Stimulated activated CD4-positive, alpha-beta T cell treated with anti-CD3 and anti-CD28 coated beads, Interleukin-2, amount 100 ng/mL, for 24 hours (primary cell): ENCODE measurements at places on chromosomes 13 and 19.

DNA sequence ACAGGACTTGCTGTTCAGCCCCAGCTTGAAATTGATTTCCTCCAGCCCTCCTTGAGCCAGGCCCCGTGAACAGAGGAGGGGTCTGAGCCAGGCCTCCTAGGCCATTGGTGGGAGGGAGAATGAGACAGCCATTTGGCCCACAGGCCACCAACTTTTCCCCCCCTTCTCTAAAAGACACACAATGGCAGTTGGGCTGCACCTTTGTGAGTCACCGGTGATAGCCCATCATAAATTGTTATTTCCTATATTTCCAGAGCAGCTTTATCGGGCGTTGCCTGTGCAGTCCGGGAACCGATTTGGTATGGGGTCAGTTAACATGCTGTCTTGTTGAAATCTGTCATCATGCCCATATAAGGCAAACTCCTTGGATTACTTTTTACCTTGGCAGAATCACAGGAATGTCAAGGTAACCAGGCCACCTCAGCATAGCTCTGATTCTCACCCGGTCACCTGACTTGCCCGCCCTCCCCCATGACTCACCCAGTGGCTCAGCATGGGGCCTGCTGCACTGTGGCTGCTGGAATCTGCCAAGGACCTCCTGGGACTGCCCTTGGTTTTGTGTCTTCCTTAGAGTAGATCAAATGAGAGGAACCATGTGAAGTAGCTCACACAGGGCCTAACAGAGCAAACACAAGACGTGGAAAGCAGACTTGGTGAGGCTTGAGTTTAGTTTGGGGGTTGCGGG is 36.1 kb downstream of the ACTN4 start:
- peak; percentile 50 for DNase-seq

- DNase-seq = no peak
These were observed 1.5 kb downstream of the ABHD17A start for GRCh38 chr19:1883784-1884183.

DNA sequence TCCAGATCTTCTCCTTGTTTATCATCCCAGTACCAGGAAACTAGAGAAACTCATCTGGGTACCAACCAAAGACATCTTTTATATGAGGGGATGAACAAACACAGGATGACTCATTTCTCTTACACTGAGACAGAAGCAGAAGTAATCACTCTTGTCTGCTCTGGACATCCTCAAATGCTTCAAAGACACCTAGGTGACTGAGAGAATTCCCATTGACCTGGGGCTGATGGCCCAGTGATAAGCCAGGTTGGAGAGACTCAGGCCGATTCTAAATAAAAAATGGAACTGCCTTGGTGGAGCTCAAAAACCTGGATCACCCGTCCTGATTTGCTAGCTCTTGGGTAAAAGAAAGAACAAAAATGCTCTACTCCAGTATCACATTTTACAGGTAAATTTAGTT is 182.2 kb downstream of the ZNF486 start:
- no peak for DNase-seq

GRCh38 chr19:51809787-51810186 is 14.8 kb downstream of the FPR3 start:
- DNase-seq = no peak

DNA sequence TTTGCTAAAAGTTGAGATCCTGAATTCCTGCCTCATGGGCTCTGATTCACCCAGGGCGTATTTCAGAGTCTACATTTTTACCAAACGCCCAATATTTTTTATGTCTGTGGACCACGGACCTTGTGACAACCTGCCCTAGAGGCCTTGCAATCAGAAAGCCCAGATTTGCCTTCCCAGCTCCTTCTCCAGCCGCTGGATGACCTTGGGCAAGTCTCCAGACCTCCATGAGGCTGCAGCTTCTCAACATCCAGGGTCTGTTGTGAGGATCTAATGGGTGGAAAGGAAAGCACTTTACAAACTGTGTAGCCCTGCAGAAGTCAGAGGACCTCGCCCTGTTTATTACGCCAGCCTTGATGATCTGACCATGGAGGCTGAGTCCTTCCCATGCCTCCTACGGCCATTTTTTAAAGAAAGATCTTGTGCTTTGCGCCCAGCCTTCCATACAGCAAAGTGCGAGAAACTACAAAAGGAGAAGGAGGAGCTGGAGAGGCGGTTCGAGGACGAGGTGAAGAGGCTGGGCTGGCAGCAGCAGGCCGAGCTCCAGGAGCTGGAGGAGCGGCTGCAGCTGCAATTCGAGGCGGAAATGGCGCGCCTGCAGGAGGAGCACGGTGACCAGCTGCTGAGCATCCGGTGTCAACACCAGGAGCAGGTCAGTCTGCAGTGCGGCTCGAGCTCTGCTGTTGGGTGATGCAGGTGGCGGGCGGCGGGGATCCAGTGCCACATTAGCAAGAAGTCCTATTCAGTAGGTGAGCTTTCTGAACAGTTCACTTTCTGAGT is 115.6 kb downstream of the SLC7A1 start:
- no peak for DNase-seq

DNA sequence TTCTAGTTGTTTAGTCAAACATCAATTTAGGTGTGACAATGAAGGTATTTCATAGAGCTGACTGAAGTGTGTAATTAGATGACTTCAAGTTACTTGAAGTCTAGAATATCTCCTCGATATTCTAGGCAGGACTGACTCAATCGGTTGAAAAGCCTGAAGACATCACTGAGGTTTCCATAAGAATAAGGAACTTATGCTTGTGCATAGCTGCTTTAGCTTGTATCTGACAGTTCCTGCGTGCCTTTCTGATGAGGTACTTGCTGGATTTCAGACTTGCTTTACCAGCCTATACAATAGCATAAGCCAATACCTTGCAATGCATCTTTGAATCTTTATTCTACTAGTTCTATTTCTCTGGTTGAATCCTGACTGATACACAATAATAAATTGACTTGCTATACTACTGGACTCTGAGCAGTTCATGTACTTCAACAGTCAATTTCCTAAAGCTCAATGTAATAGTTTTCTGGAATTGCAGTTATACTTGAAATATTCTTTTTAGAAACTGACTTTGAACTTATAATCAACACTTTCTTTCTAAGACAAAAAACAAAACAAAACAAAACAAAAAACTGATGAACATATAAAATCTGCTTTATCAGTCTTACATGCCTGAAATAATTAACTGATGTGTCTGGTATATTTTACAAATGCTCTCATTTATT is 1534.8 kb downstream of the SLITRK5 start:
- no peak for DNase-seq

DNA sequence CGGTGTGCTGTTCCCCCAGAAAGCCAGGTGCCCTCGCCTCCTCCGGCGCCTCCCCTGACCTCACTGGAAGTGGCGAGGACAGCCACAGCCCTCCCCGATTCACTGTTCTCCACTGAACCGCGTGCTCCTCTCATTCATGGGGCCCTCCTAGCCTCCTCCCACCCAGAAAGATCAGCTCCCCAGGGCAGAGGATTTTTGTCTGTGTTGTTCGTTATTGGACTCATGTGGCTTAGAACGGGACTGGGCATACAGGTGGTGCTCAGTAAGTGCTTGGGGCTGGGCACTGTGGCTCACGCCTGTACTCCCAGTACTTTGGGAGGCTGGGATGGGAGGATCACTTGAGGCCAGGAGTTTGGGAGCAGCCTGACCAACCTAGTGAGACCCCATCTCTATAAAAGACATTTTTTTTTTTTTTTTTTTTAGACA is 3.8 kb downstream of the PRTN3 start:
- no peak for DNase-seq
